Stimulated activated CD8-positive, alpha-beta memory T cell treated with anti-CD3 and anti-CD28 coated beads, Interleukin-12 subunit alpha, Interleukin-12 subunit beta, amount 100 ng/mL, for 1 hour (primary cell): ENCODE measurements at places on chromosomes 12 and 14.

- DNase-seq, result no peak
Observed at GRCh38 chr12:128047266-128048060, 219.5 kb upstream of the TMEM132C start.

DNA sequence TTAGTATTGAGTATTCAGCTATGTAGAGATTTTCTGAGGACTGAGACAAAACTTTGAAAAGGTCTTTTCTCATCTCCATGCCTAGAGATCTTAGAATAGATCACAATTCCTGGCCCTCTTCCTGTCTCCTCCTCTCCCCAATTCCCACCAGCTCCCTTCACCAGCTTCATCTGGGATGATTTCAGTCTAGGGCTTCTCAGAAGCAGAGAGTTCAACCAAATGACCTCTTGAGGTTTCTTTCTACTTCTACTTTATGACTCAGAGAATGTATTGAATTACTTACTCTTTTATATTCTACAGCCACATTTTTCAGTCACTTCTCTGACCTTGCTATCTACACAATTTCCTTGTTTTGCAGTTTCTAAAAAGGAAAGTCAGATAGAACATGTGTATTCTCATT, 19.4 kb upstream of the SNX6 start:
- no peak for DNase-seq

GRCh38 chr12:113512568-113512967, 40.9 kb upstream of the LHX5 start:
- no peak for DNase-seq

DNA sequence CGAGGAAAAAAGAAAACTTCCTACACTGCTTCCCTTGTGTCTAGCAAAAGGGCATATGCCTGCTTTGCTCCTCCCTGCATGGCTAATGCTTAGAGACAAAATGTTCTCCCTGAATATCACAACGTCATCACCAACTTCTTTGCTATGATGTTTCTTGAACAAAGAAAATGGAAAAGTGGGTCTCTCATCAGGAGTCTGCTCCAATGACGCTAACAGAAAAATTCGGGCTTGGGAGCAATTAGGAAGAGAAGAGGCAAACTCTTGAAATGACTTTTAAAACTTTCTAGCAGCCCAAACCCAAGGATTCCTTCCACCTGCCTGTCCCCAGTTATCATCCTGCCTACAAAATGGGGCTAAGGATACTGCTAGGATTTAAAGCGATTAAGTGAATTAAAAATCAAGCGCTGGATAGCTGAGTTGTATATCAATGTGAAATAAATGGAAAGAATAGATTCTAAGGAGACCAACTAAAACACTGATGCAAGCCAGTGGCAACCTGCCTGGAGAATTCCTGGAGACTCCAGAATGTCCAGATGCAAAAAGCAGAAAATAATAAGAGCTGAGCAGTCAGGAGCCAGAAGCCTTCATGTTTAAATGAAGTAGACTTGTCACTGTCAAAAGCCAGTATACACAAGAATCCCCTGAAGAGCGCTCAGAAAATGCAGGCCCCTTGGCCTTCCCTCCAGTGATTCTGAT, 183.8 kb downstream of the DPF3 start:
- no peak for DNase-seq

GRCh38 chr14:82047777-82048470, 514.3 kb upstream of the SEL1L start:
- no peak for DNase-seq

GRCh38 chr14:75011356-75011994, 8.8 kb downstream of the EIF2B2 start:
- DNase-seq, result no peak

GRCh38 chr14:96189281-96189711, 15.3 kb upstream of the BDKRB2 start:
- DNase-seq, result no peak

- DNase-seq, result no peak
Observed at GRCh38 chr12:53113136-53113705, 9.9 kb downstream of the SOAT2 start.

DNA sequence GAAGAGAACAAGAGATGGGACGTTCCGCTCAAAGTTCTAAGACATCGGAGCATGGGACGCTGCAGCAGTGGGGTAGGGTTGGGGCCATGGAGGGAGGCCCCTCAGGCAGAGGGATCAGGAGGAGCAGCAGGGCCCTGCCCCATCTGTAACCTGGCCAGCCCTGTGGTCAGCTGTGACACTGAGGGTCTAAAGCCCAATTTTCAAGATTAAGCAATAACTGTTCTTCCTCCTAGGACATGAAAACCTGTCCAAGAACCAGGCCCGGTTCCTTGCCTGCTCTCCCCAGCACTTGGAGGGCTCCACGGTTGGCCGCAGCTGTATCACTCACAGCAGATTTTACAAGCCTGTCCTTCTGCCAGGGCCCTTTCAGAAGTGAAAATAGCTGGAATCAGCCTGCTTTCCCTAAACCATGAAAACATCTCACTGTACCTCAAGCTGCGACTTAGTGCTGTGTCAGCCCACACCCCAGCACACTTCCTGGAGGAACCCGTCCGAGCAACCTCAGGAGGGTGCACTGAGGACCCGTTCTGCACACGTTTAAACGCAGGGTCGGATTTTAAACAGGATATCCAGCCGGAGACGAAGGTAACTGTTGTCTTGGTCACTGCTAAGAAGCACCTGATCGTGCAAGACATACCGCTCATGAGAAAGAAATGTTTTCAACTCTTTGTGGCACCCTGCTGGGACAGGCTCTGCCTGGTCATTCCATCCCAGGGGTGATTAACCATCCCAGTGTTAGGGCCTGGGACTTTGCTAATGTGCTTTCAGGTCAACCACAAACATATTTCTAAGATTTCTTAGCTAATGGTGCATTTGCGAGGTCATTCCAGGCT, 201.9 kb upstream of the DIO3 start:
- DNase-seq, result no peak

- DNase-seq, result no peak
Observed at GRCh38 chr14:36856095-36856878, 194.6 kb downstream of the PAX9 start.

DNA sequence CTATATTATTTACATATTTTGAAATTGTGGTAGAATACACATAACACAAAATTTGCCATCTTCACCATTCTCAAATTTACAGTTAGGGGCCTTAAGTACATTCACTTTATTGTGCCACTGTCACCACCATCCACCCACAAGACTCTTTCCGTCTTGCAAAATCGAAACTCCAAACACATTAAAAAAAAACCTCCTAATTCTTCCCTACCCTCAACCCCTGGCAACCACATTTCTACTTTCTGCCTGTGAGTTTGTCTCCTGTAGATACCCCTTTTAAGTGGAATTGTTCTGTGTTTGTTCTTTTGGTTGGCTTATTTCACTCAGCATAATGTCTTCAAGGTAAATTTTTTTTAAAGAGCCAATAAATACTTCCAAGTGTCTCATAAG, 31.6 kb upstream of the AMIGO2 start:
- no peak for DNase-seq

GRCh38 chr12:46516933-46517578, 144.5 kb upstream of the SLC38A2 start:
- DNase-seq, result no peak

- no peak for DNase-seq
Observed at GRCh38 chr12:41067941-41068645, 120.0 kb upstream of the PDZRN4 start.

DNA sequence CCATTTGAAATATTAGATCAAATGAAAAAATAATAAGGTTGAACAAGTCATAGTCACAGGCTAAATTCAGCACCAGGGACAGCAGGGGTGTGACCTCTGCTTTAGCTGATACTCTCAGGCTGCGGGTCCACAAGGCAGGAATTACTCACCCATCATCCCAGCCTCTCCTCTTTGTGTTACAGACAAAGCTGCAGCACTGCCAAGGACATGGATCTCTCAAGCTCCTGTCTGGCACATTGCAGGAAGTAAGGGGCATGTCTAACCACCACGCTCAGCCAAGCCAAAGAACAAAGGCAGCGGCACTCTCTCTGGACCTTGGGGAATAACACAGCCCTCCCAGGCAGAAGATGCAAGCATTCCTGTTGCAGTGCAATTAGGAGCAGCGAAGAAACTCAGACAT, 783.8 kb downstream of the VRK1 start:
- no peak for DNase-seq

DNA sequence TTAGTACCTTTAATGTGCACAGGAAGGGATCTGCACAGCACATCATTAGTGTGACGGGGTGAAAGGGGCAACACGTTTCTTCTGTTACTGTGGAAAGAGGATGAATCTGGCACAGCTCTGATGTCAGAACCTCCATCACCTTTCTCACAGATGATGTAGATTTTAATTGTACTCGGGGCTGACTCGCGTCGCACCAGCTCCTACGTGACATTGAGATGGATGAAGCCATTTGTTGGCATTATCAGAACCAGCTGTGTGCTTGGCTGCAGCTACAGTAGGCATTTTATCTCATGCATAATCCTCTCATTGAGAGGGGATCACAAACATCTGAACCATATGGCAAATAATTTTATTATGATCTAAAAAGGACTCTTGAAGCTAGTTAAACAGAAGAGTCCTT, 173.6 kb downstream of the PDZRN4 start:
- DNase-seq, result no peak

- no peak for DNase-seq
Observed at GRCh38 chr14:88842414-88842813, 18.0 kb downstream of the TTC8 start.

GRCh38 chr14:72636094-72636493, 257.8 kb downstream of the DPF3 start:
- no peak for DNase-seq

- DNase-seq, result no peak
Observed at GRCh38 chr12:104501660-104502059, 44.9 kb downstream of the CHST11 start.

GRCh38 chr12:98869886-98870503, 224.9 kb downstream of the APAF1 start:
- DNase-seq, result no peak

DNA sequence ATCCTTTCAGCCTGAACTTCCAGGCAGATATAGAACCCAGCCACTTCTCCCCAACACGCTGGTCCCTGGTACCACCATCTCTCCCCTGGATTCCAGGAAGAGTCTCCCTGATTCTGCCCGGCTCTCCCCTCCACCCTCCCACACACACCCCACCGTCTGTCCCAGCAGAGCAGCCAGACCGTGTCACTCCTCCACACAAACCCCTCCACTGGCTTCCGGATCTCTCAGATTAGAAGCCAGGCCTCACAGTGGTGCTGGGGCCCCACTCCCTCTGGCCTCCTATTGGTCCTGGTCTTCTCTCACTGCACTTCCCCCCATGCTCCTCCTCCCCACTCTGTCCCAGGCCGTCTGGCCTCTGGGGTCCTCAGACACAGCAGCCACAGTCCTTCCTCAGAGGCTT, 52.4 kb upstream of the CDKN3 start:
- DNase-seq, result no peak

DNA sequence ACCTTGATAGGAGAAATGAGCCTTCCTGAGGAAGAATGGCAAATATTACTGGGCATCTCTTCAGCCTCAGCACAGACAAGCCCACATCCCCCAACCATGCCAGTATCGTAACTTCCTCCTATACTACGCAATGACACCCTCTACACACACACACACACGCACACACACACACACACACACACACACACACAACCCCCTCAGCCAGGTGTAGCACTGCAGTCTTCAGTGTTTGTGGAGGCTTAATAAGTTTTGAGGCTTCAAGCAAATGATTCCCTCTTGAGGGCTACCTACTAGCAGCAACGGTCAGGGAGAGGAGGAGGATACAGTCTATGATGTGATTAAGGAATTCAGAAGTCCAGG, 1.6 kb downstream of the DGKA start:
- DNase-seq, result no peak

GRCh38 chr12:93853698-93854478, 176.7 kb downstream of the CRADD start:
- no peak for DNase-seq

GRCh38 chr12:119176267-119177055, 2.3 kb upstream of the HSPB8 start:
- DNase-seq, result no peak

- no peak for DNase-seq
Observed at GRCh38 chr12:125005652-125006051, 12.2 kb downstream of the BRI3BP start.

DNA sequence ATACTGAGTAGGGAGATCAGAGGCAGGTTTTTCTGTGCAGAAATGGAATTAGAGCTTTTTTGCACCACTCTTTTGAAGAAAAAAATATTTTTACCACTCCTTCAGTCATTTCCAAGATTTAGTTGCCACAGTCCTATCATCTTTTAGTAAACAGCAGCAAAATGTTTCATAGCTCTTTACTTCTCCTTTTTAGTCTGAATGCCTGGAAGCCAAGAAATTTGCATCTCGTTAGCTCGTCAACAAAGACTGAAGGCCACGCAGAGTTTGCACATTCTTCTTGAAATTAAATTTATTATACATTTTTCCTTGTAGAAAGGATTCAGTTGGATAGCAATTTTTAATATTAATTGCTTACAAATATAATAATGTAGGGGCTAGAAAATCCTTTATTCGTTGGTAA, 544.5 kb upstream of the ATP2B1 start:
- DNase-seq, result no peak
